RKO (cell line): ENCODE measurements at places on chromosomes 11 and 22.

GRCh38 chr11:36160091-36160490, 129.1 kb downstream of the COMMD9 start:
- no peak for DNase-seq

- no peak for DNase-seq
These were observed at the start of gene SORL1-AS1 for GRCh38 chr11:121452609-121453150. Gene SORL1-AS1 (minus strand): TSS chr11:121452967.

- no peak for DNase-seq
These were observed 14.0 kb upstream of the MTCH2 start for GRCh38 chr11:47656260-47656885.

DNA sequence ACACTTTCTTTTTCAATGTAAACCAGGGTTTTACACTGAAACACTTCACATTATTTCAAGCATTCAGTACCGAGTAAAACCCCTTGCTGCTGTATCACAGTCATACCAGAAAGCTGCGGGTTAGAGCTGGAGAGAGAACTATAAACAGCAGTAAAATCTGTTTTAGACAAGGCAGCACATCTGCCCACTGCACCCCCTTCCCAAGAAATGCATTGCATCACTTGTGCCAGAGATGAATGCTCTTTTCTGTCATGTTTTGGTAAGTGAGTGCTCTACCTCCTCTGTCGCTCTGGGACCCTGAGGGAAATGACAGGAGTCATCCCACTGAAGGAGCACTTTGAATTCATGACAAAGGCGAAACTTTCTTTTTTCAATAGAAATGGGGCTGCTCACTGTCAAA, 107.2 kb downstream of the MAML2 start:
- no peak for DNase-seq

DNA sequence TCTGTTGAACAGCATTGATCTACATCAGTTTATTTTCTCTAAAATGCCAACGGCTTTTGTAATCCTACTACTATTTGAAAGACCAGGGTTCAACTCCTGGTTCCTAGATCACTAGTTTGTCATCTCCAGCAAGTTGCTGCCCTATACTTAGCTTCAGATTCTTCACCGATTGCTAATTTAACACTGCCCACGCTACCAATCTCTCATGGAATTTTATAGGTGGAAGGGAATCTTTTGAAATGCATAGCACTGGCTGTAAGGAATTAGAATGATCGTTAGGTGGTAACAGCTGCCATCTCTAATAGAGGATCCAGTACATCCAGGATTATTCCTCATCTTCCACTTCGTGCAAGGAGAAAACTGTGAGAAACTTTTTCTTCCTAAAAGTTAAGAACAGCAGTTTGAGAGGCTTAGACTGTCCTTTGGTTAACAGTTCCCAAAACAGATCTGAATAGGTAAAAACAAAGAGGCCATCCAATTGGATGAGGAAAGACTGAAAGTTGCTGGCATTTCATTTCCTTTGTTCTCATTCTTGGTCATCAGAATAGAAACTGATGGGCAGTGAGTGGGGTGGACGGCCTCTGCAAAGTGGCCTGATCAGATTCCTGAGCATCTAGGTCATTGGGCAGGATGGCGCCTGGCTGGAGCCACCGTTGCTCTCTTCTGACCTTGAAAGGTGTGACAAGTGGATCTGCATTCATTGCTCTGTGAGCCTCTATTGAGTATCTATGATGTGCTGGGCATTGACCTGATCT, 236.3 kb upstream of the SORL1-AS1 start:
- DNase-seq: no peak

GRCh38 chr22:39353346-39353745, 3.6 kb downstream of the SYNGR1 start:
- peak; percentile 22 for DNase-seq

DNA sequence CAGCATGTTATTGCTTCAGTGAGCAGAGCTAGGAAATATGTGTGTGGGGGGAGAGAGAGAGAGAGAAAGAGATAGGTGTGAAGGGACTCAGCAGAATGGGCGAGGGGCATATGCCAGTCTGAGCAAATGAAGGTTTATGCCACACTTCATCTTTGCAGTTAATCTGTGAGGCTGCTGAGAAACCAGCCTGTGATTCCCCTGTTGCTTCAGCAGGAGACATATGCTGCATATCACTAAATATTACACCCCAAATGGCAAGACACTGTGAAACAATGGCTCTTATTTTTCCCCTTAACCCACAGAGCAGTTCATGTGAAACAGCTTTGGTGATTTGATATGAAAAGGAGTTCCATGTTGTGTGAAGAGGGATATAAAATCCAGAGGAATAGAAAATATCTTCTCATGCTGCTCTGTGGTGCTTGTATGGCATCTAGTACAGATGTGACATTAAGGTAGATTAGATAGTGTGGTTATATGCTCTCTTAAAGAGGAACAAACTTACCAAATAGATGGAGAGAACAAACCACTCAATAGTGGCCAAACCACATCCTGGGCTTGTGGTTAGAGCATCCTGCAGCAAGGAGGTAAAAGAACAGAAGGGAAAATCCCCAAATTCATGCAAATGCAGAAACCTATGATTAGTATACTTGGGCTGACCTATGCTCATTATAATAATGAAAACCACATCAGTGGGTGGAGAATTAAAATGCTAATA, 864.2 kb downstream of the FAM181B start:
- DNase-seq: no peak

DNA sequence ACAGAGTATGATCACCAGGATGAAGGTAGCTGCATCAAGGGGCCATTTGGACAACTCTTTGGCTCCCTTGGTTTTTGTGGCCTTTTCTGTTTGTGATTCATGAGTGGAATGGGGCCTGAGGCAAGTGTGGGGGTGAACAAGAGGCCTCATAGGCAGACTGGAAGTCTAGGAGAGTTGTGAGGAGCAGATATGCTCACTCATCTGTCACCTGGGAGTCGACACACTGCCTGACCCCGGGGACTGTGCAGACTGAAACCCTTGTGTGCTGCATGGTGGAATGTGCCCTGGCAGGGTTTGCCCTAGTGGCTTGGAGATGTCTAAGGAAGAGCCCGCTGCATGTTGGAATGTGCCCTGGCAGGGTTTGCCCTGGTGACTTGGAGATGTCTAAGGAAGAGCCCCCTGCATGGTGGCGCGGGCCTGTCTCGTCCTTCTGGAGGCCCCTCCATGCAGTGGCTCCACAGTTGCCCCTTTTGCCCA, 60.0 kb downstream of the MED15 start:
- DNase-seq: no peak

- no peak for DNase-seq
These were observed 44.0 kb downstream of the RPUSD4 start for GRCh38 chr11:126167488-126167887.

GRCh38 chr11:16899708-16900303, 114.4 kb downstream of the PLEKHA7 start:
- DNase-seq: no peak

DNA sequence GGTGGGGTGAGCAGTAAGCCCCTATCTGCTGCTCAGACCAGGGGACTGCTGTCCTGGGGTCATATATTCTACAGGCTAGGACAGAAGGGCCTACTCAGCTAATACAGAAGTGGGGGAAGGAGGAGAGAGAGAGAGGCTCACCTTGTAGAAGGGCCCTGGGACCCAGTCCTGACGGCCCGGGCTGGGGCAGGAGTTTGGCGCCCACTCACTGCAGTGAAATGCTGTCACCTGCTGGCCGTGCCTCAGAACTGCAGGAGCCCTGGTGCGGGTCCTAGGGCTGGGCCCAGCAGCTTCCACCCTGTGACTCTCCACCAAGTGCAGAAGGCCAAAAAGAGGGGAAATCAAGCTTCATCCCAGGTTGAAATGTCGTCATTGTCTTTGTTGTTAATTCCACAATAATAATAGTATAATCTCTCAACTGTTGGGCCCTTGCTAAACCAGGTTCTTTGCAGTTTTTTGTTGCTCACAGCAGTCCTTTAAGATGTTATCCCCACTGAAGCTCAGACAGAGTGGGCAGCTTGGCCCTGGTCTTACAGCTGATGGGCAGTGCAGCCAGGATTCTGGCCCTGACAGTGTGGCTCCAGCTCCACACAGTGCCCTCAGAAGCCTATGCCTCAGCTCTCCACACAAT, 29.6 kb downstream of the TRIM29 start:
- peak; percentile 31 for DNase-seq

DNA sequence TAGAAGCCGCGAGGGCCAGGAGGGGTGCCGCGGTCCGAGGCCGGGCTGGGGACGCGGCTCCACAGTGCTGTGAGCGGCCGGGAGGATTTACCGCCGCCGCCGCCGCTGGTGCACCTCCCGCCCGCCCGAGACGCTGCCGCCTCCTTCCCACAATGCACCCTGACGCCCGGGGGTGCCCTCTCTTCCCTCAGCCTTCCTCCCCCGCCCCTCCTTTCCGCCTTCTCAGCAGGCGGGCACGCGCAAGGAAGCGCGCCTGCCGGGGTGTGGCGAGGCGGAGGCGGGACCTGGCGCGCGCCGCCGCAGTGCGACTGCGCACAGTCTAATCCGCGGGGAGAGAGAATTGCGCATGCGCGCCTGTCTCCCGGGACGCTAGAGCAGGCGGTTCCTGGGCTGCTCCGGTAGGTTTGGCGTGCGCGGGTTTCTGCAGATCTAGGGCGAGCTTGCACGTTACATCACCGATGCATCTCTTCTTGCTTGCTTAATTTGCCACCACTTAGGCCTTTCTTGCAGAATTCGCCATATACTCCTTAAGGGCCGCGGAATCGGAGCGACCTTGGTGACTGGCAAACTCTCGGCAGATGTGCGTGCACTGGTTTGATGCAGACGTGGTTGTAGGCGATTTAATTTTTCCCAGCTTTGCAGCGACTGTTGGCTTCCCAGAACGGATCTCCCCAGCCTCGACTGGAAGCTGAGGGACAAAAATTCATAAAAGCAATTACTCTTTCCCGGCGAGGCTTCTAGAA, at the start of the genes GVQW3 and THAP12:
TSS of gene GVQW3 (plus strand) at position 347 of the 743 bp plus-strand sequence. CDS start 506 bp downstream, outside the sequence.
TSS of gene THAP12 (minus strand) at position 156 of the 743 bp plus-strand sequence. CDS start 296 bp downstream, outside the sequence.
- DNase-seq: peak; percentile 95

GRCh38 chr22:49079027-49079725, 748.5 kb downstream of the BRD1 start:
- DNase-seq: no peak

DNA sequence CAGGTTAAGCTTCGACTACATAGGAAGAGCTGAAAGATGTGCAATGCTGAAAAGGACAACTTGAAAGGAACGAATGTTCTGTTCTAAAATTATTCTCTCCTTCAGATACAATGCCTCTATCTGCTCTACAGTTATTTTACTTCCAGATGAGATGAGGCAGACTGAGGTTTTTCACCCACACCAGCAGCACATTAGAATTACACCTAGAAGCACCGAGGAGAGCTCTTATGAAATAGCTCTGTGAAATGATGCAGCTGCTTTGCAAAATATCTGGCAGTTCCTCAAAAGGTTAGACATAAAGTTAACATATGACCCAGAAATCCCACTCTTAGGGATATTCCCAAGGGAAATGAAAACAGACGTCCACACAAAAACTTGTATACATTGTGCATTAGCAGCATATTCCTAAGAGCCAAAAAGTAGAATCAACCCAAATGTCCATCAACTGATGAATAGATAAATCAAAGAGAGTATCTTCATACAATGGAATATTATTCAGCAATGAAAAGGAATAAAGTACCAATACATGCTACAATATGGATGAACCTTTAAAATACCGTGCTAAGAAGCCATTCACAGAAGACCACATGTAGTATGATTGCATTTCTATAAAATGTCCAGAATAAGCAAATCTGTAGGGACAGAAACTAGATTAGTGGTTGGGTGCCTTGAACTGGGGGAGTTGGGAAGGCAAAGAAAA, 34.5 kb downstream of the WT1 start:
- no peak for DNase-seq

- no peak for DNase-seq
These were observed 8.7 kb downstream of the AASDHPPT start for GRCh38 chr11:106086135-106086534.

GRCh38 chr11:79536155-79536917, 95.5 kb upstream of the TENM4 start:
- no peak for DNase-seq

DNA sequence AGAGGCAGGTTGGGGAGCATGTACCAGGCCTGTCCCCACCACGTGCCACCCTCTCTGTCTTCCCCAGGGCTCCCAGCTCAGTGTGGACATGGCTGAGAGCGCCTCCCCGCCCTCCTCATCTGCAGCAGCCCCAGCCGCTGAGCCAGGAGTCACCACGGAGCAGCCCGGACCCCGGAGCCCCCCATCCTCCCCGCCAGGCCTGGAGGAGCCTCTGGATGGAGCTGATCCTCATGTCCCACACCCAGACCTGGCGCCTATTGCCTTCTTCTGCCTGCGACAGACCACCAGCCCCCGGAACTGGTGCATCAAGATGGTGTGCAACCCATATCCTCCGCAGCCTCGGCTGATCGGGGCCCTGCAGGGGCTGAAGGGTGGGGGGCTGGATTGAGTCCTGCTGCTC, at the start of gene CACNA1I:
TSS of gene CACNA1I (plus strand) at position 89 of the 400 bp plus-strand sequence. CDS start at position 89, 0 bp downstream.
- no peak for DNase-seq

DNA sequence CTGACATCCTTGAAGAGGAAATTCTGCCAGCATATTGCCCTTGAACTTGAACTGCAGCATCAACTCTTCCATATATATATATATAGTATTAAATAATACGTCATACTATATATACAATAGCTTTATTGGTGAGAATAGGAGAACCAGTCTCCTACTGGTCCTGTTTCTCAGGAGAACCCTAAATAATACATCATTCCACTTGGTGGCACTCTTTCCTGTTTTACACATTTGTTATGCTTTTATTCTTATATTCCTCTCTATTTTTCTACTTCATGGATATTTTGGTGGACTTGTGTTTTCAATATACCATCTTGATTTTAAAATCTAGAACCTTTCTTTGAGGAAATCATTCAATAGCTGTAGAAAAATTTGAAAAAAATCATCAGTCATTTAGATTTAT, 193.3 kb downstream of the TRPC6 start:
- DNase-seq: peak; percentile 16

DNA sequence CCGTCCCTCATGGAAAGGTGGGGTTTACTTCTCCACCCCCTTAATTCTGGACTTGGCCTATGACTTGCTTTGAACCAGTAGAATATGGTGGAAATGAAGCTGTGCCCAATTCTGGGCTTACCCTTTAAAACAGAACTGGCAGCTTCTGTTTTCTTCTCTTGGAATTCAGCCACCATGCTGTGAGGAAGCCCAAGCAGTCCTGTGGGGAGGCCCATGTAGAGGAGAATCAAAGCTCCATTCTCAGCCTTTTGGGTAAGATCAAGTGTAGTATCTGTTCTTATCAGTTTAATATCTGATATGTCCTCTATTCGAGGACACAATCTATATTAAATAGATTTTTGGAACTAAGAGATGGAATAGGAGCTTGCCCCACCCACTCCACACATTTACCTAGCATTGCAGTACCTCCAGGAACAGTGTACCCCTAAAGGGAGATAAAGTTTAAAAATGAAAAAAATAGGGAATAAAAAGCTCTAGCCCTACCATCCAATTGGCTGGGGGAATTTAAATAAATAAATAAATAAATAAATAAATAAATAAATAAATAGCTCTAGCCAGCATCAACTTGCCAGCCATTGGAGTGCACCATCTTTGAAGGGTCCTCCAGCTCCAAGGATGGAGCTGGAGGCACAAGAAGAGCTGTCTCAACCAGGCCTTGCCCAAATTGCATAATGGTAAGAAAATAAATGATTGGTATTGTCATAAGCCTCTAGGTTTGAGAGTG, 13.2 kb upstream of the SYVN1 start:
- DNase-seq: no peak

DNA sequence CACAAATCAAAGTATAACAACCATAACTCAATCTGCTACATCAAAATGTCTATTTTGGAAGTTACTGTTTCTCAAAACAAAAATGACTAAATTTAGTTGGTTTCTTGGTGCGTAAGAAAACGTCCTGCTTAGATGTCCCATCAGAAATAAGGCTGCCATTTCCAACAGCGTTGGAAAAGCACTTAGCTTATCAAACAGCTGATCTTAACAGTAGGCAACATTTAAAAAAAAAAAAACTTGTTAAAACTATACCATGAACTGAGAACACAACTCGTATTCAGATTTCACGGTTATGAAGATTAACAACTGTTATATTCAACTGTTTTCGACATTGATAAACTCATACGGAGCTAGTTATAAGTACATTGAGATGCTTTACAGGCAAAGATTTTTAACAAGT, 2.4 kb downstream of the CEP57 start:
- no peak for DNase-seq
